Dorsolateral prefrontal cortex (tissue), 122 donors: ENCODE measurements at places on chromosomes 16 and 17.

DNA sequence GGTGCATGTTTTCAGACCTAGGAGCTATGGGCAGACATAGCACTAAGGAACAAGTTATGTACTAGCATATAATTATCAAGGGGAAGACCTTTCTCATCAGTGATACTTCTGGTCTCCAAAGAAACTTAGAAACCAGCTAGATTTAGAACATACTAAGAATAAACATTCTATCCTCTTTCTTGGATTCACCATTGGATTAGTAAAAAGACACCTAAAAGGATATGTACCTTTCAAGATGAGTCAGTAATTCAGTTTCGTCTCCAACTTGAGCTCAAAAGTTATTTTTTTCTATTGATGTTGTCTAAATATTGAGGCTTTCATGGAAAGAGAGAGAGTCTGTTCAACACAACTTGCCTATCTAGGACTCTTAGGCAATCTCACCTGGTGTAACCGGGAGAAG lies 13.2 kb downstream of the ZNF821 start:
- DNase-seq, result no peak

GRCh38 chr16:17160285-17160853 lies 310.4 kb downstream of the XYLT1 start:
- DNase-seq, result no peak

DNA sequence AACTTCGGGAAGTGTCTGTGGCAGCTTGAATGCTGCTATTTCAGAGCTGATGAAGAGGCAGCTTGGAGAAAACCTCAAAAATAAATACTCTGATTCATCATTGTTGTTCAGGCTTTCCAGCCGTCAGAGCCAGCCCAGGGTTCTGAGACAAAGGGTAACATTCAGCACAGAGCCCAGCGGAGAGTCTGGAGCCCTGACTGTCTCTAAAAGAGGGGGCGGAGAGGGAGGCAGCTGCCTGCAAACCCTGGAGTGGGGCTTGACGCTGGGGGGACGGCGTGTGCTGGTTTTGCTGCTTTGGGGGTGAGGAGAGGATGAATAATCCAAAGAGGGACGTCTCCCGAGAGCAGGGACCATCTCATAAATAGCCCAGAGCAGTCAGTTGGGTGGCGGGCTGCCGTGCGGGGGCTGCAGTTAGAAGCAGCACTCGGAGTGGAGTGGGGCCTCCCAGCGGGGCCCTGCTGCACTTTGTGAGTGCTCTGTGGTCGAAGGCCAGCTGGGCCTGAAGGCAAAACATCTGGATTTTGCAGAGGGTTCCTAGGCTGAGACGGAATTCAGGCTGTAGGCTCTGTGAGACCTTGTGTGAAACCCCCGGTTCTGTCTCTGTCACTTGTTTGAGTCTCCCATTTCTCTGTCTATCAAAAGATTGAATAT lies 237.8 kb downstream of the PRKCA start:
- peak; percentile 85 for DNase-seq

GRCh38 chr16:19515757-19516156 lies 6.1 kb downstream of the GDE1 start:
- DNase-seq, result no peak

GRCh38 chr17:63523253-63523855 lies at the start of gene KCNH6:
Gene KCNH6 (plus strand): TSS chr17:63523358. CDS start chr17:63523414, 56 bp downstream.
- DNase-seq, result no peak

DNA sequence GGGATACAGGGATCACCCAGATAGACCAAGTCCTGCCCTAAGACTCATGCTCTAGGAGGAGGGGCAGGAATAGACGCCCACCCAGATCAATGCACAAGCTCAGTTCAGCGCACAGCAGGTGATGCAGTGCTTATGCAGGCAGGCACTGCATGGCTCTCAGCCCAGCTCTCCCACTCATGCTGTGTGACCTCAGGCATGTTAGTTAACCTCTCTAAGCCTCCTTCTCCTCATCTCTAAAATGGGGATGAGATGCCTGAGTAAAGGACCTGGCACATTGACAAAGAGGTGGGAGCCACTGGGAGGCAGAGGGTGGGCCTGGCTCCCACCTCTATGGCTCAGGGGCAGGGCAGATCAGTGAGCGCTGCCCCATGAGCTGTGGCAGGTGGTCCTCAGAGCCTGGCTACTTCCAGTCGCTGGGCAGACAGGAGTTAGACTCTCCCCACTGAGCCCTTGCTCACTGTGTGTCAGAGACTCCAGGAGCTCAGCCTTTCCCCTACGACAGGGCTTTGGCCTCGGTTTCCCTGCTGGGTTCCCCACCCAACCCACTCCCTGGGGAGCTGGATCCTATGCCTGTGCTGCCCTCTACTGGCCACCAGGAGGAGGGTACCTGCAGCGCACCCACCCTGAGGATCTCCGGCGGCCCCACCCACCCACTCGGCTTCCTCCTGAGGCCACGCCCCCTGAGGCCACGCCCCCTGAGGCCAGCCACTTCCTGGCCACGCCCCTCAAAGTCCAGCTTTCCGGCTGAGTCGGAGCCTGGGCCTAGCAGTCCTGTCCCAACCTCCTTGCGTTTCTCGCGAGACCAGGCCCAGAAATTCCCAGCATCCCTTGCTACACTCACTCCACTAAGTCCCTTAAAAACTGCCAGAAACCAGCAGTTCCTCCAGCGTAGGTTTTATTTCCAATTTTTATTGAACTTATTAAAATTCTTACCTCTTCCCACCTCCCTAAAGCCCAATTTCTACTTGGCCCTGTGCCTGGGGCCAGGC lies 196.1 kb downstream of the GSG1L start:
- DNase-seq, result peak; percentile 49

DNA sequence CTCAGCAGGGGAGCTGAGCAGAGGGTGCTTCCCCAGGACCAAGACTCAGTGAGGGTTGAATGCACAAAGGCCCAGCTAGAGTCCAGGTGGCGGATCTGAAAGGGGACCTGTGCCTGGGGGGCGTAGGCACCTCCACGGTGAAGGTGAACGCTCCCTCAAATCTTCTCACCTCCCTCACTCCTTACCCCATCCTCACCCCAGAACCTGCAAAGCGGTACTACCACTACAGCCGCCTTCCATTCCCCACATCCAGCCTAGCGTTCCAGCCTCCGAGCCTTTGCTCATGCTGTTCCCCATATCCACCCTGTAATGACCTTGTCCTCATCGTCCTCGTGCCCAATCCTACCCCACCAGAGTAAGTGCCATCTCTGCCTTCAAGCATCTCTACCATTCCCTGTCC lies 30.6 kb downstream of the TRPV3 start:
- DNase-seq, result no peak

GRCh38 chr16:694863-695354 lies 4.7 kb upstream of the WDR24 start:
- DNase-seq, result no peak

DNA sequence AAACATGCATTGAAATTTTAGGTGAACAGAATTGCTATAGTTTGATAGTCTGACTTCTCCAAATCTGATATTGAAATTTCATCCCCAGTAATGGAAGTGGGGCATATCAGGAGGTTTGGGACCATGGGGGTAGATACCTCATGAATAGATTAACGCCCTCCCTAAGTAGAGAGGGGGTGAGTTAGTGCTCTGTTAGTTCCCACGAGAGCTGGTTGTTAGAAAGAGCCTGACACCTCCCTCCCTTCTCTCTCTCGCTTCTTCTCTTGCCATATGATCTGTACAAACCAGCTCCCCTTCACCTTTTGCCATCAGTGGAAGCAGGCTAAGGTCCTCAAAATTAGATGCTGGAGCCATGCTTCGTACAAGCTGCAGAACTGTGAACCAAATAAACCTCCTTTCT lies 78.8 kb downstream of the BRIP1 start:
- no peak for DNase-seq

DNA sequence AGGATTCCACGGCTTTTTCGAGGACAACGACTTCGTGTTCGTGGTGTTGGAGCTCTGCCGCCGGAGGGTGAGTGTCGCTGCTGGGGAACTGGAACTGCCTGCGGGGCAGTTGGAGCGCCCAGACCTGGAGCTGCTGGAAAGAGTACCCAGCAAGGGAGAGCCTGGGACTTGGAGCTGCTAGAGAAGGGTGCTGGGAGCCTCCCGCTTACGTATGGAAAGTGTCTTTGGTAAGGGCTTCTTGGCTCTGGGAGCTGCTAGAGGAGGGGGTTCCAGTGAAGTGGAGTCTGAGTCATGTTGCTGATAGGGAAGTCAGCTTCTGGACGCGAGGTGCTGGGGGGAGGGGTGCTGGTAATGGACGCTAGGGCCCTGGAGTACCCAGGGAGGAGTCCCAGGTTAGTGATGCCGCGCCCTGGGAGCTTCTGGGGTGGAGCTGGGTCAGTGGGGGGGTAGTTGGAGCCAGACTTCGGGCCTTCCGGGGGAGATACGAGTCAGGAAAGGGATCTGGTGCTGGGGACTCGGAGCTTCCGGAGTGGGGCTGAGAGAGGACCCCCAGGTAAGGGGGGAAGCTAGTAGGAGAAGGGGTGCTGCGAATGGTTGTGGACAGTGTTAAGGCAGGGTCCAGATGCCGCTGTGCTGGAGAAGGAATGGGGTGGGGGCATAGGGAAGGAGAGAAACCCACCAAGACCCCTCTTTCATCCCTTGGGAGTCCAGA lies 741 bp downstream of the PLK1 start:
- DNase-seq, result no peak

- peak; percentile 66 for DNase-seq
These were observed 6.4 kb upstream of the LGALS3BP start for GRCh38 chr17:78986048-78986648.

DNA sequence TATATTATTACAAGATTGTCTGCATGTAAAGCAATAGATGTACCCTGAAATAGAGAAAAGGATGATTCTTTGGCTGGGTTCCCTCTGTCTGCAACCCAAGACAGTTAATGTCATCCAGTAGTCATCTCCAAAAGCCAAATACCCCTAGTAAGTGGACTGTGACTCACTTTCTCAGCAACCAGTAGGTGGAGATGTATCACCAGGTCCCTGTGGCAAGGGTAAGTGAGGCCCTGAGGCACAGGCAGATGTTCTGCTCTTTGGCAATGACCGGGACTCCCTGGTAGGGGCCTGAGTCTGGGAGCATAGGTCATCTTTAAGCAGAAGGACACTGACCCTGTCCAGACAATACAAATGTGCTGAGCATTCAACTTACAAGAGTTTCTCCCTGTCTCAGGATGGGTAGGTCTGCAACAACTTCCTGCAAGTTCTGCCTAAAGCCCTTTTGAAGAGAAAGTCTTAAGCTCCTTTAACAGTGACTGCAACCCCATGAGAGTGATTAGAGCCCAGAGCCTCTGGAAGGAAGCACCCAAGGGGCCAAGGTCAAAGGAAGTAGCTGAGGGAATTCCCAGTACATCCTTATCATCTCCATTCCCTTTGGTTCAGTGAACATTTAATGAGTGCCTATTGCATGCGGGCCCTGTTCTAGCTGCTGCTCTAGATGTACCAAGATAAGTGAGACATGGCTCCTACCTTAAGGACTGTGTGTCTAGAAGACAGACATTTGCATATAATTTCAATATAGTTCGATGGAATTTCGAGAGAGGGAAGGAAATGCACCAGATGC lies 31.9 kb downstream of the PMP22 start:
- DNase-seq, result no peak

DNA sequence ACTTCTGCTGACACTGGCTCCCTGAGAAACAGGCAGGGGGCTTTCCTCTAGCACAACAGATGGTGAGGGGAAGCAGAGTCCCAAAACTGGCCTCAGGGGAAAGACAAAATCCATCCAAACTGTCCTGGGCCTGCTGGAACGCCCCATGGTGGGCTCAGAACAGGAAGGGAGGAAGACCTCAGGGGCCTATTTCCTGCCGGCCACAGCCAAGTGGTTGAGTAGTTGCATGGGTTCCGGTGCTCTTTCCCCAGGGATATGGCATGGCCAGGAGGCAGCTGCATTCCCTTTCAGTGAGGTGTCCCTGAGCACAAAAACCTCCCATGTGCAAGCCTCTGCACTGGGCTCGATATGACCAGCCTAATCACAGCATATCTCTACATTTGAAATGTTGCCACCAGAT lies 303.0 kb upstream of the IRX5 start:
- DNase-seq, result no peak

GRCh38 chr17:7249214-7249613 lies 2.3 kb downstream of the CTDNEP1 start:
- no peak for DNase-seq

GRCh38 chr17:42413464-42414040 lies 9.5 kb downstream of the CAVIN1 start:
- DNase-seq, result no peak

DNA sequence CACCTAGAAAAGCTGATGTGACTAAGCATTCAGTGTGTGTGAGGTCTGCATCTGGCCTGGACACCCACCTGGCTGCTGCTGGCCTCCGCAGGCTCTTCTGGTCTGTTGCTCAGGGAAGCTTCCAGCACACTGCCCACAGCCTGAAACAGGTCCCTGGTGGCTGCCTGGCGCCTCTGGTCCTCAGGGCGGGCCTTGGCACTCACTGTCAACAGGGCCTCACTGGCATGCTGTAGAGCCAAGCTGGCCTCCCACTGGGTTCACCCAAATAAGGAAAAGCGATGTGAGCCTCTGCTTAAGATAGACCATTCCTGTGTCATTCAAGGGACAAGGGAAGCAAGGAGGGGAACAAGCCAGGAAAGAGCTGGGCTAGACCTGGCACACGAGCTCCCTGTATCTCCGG lies 70.6 kb upstream of the BCO1 start:
- DNase-seq, result no peak

DNA sequence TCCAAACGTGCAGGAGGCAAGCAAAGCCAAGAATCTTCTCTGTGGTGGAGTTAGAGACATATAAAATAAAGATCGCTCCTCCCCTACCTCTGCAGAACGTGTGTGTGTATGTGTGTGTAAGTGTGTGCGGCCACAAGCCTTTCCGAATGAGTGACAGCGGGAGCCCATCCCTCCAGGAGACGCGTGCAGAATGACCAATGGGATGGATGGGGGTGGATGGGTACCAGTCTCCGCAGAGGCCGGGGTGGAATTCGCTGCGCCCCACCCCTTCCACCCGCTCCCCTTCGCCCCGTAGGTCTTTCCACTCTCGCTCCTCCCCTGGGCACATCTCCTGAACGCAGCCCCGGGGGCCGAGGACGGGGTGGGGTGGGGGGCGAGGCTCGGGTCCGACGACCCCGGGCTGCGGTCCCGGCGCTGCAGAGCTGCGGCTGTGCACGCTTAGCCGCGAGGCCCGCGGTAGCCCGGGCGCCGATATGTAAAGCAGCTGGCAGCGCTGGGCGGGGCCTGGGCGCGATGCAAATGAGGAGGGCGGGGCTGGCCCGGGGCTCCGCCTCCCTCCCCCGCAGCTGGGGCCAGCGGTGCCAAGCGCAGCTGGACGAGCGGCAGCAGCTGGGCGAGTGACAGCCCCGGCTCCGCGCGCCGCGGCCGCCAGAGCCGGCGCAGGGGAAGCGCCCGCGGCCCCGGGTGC lies at the start of gene PRKCB:
PRKCB (plus strand) TSS at position 594 of the 688 bp plus-strand sequence.
- peak; percentile 90 for DNase-seq

DNA sequence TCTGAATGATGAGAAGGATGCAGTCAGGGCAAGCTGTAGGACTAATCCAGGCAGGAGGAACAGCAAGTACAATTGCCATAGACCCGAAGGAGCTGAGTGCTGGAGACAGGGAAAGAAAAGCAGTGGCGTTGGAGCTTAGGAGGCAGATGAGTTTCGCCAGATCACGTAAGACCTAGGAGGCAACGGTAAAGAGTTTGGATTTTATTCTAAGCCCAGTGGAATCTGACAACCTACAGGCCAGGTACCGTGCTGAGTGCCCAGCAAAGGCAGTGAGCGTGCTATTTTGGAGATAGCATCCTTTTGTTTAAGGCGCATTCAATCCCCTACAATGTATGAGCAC lies 1.2 kb downstream of the USP43 start:
- no peak for DNase-seq
